Stimulated activated CD8-positive, alpha-beta memory T cell treated with anti-CD3 and anti-CD28 coated beads, Interleukin-15, amount 100 ng/mL, for 24 hours (primary cell): ENCODE measurements at places on chromosomes 1 and 21.

DNA sequence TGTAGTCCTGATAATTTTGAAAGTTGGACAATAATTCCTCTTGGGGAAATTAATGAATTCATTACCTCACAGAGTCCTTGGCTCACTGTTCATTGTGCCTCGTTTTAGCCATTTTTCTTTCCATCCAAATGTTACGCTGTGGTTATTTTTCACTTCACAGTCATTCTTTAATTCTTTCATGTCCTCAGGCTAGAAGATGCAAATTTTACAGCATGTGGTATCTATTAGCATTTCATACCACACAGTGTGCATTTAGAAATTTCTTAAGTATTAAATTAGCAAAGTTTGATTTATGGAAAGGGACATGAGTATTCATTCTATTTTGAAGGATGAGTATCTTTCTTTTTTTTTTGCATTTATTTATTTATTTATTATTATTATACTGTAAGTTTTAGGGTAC is 18.4 kb downstream of the OR2L3 start:
- DNase-seq, result no peak

GRCh38 chr1:224783006-224783651 is 146.3 kb upstream of the DNAH14 start:
- DNase-seq, result no peak

- no peak for DNase-seq
These were observed 85.7 kb upstream of the KRTAP19-8 start for GRCh38 chr21:31124010-31124409.

DNA sequence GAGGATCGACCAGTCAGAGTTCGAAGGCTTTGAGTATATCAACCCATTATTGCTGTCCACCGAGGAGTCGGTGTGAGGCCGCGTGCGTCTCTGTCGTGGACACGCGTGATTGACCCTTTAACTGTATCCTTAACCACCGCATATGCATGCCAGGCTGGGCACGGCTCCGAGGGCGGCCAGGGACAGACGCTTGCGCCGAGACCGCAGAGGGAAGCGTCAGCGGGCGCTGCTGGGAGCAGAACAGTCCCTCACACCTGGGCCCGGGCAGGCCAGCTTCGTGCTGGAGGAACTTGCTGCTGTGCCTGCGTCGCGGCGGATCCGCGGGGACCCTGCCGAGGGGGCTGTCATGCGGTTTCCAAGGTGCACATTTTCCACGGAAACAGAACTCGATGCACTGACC is 9.6 kb downstream of the FAAP20 start:
- no peak for DNase-seq

DNA sequence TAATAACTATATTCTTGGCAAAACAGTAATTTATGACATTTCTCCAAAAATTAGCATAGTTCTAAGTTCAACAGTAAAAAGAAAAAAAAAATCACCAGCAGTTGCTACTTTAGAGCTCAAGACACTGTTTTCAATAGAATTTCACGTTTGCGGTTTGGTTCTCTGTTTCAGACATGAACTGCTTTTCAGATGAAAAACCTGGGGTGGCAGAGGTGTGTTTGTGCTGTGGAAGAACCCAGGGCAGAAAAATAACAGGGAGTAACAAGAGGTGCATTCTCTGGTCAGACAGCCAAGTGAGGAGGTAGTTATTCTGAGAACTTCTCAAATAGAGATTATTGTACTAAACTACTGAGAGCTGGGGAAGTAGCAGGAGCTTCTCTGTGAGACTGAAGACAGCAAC is 9.0 kb downstream of the NRAS start:
- DNase-seq, result no peak

- no peak for DNase-seq
These were observed 105.5 kb downstream of the NRIP1 start for GRCh38 chr21:14959343-14959742.

- DNase-seq, result no peak
These were observed 45.5 kb downstream of the RABGAP1L start for GRCh38 chr1:174204697-174205308.

GRCh38 chr21:16363518-16363917 is 633.7 kb downstream of the USP25 start:
- no peak for DNase-seq

- DNase-seq, result no peak
These were observed 52.2 kb downstream of the XCL2 start for GRCh38 chr1:168491527-168492164.

- DNase-seq, result no peak
These were observed 94.9 kb downstream of the MAB21L3 start for GRCh38 chr1:116205941-116206679.

- DNase-seq, result no peak
These were observed 741.4 kb downstream of the KCNT2 start for GRCh38 chr1:195866781-195867222.

DNA sequence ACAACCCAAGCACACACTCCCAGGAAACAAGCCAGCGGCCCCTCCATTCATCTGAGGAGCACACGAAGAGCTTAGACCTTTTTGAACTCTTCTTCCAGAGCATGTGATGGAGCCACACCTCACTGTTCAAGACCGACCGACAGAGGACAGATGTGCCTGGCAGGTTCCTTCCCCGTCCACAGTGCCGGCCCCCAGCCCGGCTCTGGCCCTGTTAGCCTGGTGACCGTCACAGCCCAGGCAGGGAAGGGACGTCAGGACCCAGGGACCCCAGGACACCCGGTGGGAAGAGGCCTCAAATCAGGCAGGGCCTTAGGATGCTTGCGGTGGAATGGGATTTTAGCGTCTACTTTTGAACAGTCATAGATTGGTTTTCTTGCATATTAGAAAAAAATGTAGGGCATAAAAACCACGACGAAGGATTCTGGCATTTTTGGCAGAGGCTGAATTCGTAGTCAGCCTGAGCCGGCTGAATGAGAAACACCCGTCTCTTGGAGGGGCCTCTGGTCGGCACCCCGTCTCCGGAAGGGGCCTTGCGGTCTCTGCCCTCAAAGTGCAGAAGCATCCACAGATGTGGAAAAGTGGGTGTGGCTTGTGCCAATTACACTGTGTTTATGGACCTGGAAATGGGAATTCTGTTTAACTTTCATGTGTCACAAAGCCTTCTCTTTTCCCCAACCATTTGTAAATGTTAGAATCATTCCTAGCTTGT is 79.3 kb downstream of the SIK1 start:
- no peak for DNase-seq

DNA sequence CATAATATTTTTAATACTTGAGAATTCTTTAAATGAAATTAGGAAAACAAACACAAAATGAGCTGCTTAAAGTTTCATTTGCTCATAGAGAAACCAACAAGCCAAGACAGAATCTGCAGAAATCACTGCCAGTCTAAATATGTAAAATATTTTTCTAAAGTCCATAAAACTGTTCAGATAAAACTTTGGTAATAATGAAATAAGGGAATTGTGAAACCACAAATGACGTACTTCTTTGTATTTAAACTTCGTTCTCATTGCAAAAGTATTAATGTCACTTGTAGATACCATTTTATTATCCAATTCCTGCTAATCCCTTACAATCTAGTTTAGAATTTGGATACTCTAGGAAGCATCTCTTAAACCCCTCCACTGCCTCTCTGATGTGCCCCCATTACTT is 234.5 kb upstream of the NEGR1 start:
- no peak for DNase-seq

- no peak for DNase-seq
These were observed 1.5 kb upstream of the CD244 start for GRCh38 chr1:160864173-160864572.

- DNase-seq, result no peak
These were observed 33.1 kb downstream of the LRRC71 start for GRCh38 chr1:156953571-156953970.

- DNase-seq, result no peak
These were observed 98.0 kb downstream of the FGGY start for GRCh38 chr1:59394706-59395425.

DNA sequence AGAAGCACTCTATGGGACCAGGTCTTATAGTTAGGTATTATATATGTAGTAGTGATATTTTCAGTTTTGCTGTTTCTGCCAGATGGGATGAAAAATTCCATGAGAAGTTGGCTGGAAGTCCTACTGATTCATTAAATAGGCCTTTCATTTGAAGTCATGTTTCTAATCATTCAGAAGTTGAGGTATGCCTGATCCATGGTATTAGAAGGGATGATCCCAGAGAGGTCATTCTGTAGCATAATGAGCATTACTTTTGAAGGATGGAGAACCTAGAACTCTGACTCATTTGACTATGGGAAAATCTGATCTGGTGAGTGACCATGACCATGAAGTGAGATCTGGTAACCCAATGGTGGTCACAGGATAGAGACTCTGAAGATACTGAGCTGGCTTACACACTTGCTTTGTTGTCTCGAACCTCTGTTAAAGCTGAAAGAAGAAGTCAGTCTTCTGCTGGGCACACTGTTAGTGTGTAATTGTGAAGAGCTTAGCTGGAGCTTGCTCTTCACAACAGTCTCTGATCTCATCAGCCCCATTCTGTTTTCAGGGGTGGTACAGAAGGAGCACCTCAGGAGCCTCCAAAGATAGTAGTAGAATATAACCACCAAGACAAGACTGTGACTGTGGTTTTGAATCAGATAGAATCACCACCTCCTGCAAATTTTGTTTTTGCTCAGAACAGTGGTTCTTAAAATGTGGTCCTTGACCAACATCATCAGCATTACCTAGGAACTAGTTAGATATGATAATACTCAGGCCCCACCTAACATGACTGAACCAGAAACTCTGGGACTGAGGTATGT is 9.0 kb downstream of the MGST3 start:
- no peak for DNase-seq

- no peak for DNase-seq
These were observed 1182.6 kb downstream of the AMY1C start for GRCh38 chr1:104932030-104932915.

GRCh38 chr1:45334308-45335245 is 5.4 kb upstream of the TOE1 start:
- DNase-seq, result no peak

DNA sequence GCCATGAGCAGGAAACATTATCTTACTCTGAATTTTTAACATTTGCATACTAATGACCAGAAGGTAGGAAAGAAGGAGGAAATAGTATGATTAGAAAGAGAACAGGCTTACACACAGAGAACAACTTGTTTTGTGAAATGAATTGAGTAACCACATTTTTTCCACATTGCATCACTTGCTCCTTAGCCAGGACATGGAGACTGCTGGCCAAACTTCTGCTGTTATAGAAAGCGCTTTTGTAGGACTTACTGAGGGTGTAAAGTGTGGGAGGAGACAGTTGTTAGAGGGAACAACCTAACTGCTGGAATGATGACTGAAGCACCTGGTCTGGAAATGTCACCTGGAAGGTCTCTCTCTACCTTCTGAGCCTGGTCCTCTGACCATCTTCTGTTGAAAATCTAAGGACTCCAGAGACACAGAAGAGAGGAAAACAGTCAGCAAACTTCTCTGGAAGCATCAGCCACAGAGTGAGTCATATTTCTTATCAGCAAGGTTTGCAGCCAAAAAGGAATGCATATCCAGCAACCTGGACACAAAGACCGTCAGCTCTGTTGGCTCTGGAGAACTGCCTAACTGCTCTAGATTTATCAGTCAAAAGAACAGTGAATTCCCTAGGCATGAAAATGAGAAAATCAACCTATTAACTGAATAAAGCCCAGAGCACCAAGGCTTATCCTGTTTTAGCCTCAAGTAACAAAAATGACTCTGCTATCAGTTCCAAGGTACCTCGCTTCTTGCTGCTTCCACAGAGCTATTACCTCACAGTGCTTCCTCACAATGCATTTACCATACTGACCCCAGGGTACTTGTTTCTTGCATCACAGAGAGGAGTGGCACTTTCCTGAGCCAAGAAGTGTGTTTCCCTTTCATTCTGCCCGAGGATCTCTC is 88.0 kb upstream of the SLFNL1 start:
- DNase-seq, result no peak
